ENCODE measurements at places on chromosomes 6 and 20.
A peak's percentile ranks its signal among the peaks of the same experiment; 100 is the strongest.

DNA sequence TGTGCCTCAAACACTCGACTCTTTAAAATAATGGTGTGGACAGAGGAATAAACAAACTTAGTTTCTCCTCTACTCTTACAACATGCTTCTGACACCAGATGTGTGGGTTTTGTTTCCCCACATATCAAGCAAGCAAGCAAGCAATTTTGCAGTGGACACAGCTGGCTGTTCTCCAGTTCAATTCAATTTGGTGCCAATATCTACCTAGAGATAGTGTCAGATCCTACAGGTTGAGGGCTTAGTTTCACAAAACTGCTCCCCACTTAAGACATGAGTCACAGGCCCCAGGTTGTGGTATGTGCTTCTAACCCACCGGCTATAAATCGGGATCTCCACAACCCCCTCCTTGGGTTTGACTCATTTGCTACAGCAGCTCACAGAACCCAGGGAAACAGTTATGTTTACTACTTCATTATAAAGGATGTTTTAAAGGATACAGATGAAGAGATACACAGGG is 131.4 kb upstream of the TRAF3IP2 start:
- no peak for DNase-seq

- no peak for DNase-seq
These were observed 37.2 kb upstream of the TSPYL1 start for GRCh38 chr6:116316772-116317467.

DNA sequence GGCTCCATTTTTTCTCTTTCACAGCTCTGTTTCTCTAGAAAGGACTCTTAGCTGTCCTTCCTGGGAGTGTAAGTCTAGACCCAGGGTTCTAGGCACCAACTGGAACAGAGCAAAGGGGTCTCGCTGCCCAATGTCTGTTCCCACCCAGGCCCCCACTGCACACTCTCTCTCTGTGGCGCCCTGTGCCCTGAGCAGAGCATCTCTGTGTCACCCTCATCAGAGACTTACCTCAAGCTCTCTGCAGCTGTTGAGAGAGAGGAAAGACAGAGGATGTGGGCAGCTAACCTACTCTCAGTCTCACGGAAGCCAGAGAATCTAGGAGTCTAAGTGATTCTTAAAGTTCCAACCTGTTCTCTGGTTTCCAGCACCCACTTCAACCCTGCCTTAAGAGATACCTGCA is 9.5 kb downstream of the NCR2 start:
- DNase-seq = no peak

GRCh38 chr6:39029156-39030011 is 19.2 kb upstream of the GLP1R start:
- DNase-seq = no peak

GRCh38 chr6:1346101-1346500 is 34.2 kb downstream of the FOXQ1 start:
- no peak for DNase-seq

GRCh38 chr20:5703681-5704101 is 46.5 kb upstream of the SHLD1 start:
- DNase-seq = peak; percentile 38

All from renal cortex interstitium (tissue), 15 donors.